ENCODE measurements at places on chromosomes 6 and 20.

- no peak for DNase-seq
These were observed 21.3 kb upstream of the BEND6 start for GRCh38 chr6:56933650-56934049.

- DNase-seq = peak; percentile 57
These were observed 46.3 kb downstream of the GOPC start for GRCh38 chr6:117555882-117556498.

GRCh38 chr6:113352029-113352801, 504.9 kb upstream of the MARCKS start:
- DNase-seq = no peak

- peak; percentile 58 for DNase-seq
These were observed 42.8 kb upstream of the PSMF1 start for GRCh38 chr20:1075616-1076015.

DNA sequence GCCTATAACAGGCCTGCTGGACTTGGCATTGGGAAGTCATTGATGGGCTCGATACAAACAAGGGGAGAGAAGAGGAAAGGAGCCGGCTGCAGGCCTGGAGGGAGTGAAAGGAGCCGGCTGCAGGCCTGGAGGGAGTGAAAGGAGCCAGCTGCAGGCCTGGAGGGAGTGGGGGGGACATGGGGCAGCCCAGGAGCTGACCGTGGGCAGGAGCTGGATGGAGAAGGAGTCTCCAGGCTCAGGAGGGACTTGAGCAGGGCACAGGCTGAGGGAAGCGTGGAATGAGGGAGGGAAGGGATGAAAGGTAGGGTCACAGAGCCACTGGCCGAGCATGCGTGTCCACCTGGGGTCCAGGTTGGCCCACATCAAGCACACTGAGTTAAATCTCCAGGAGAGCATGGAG, 32.0 kb downstream of the RPP40 start:
- DNase-seq = no peak

DNA sequence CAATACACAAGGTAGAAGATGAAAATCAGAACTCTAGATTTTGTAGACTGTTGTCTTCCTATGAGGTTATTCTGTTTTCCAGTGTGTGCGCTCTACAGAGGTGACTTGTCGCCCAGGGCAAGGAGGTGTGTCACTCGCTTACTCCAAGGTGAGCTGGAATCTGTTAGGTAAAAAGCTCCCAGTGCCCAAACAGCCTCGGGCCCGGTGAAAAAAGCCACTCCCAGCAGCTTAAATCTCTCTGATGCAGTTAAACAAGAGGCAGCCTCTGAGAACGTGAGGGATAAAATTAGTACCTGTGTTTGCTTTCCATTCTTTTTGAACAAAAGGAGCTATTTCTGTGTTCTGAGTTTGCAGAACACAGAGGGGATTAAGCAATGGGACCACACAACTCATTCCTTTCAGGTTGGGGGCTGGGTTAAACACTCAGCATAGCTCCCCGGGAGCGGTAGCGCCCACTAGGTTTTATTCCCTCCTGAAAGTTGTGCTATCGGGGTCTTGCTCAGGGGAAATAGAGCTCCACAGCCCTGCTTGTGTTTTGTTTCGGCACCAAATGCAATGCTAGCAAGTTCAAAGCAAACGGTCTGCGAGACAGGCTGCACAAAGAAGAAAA, 181.2 kb downstream of the FOXA2 start:
- DNase-seq = peak; percentile 21
